ENCODE measurements at places on chromosomes 7 and 10. TPM values are rescaled to one million over a fixed set of nuclear protein-coding genes. Genes with fewer than 3 reads are reported as not detected.

Gene KNDC1
- total RNA-seq = 2.6 TPM

Gene OPN4
- total RNA-seq = not detected

Gene LDB3
- total RNA-seq = 0.15 TPM

Gene NYAP1
- 4.0 TPM for total RNA-seq

Gene SHTN1
- 67.8 TPM for total RNA-seq

Gene C10orf62
- total RNA-seq = not detected

Gene TFPI2
- 2.9 TPM for total RNA-seq

Gene GIMAP2
- 1.5 TPM for total RNA-seq

Gene MKRN1
- 87.9 TPM for total RNA-seq

Gene PNLIPRP3
- total RNA-seq = not detected

Gene SPDYE1
- not detected for total RNA-seq

Gene CCL24
- total RNA-seq = not detected

Gene CCDC126
- 10.3 TPM for total RNA-seq

Gene FEZF1
- not detected for total RNA-seq

Gene FIS1
- 110 TPM for total RNA-seq

Gene PIK3CG
- 0.13 TPM for total RNA-seq

Gene PRKAR2B
- total RNA-seq = 0.51 TPM

Gene CPN1
- not detected for total RNA-seq

Gene ADIRF
- total RNA-seq = 14.8 TPM

Gene CYP3A4
- total RNA-seq = 0.15 TPM

Gene CABCOCO1
- 4.0 TPM for total RNA-seq

Gene LRGUK
- 0.23 TPM for total RNA-seq

Gene DDX50
- total RNA-seq = 46.9 TPM

Gene MEOX2
- total RNA-seq = not detected

Gene SNX10
- total RNA-seq = 21.8 TPM

Gene CCDC172
- total RNA-seq = not detected

Gene NFE2L3
- total RNA-seq = 78.5 TPM

Gene DYDC2
- total RNA-seq = not detected

Gene RPEL1
- 0.10 TPM for total RNA-seq

Gene CRHR2
- not detected for total RNA-seq

Gene BLNK
- 0.10 TPM for total RNA-seq

Gene ACHE
- 10.4 TPM for total RNA-seq

Gene FOXL3
- total RNA-seq = not detected

Gene GRID2IP
- total RNA-seq = 0.13 TPM

Gene EGFR
- total RNA-seq = 156 TPM

Gene HOXA10
- total RNA-seq = 0.41 TPM

Gene CLRN3
- total RNA-seq = not detected

Gene NKX1-2
- 0.15 TPM for total RNA-seq

Gene UCN3
- total RNA-seq = not detected

Gene ARHGAP22
- total RNA-seq = 1.8 TPM

Gene ZNF804B
- not detected for total RNA-seq

Gene THSD7A
- total RNA-seq = 38.6 TPM

Gene NEUROG3
- not detected for total RNA-seq

Measured in Panc1 (cell line).